ENCODE measurements at places on chromosomes 13 and 19. TPM values are rescaled to one million over a fixed set of nuclear protein-coding genes. Genes with fewer than 3 reads are reported as not detected.
A peak's percentile ranks its signal among the peaks of the same experiment; 100 is the strongest.

GRCh38 chr19:33397536-33398360 is 24.2 kb downstream of the CEBPG start:
- no peak for DNase-seq

DNA sequence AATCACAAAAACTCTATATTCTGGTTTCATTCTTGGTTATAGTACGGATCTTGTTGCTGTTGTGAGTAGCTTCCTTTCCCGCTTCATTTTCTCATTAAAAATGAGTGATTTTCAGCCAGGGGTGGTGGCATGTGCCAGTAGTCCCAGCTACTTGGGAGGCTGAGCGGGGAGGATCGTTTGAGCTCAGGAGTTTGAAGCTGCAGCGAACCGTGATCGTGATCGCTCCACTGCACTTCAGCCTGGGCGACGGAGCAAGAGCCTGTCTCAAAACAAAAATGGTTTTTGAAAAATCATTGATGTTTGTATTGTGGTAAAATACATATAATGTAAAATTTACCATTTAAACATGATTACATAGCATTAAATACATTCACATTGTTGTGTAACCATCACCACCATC is 71.6 kb upstream of the TM9SF2 start:
- no peak for DNase-seq

GRCh38 chr19:46180701-46181387 is 32.8 kb downstream of the IGFL2 start:
- DNase-seq = peak; percentile 86

DNA sequence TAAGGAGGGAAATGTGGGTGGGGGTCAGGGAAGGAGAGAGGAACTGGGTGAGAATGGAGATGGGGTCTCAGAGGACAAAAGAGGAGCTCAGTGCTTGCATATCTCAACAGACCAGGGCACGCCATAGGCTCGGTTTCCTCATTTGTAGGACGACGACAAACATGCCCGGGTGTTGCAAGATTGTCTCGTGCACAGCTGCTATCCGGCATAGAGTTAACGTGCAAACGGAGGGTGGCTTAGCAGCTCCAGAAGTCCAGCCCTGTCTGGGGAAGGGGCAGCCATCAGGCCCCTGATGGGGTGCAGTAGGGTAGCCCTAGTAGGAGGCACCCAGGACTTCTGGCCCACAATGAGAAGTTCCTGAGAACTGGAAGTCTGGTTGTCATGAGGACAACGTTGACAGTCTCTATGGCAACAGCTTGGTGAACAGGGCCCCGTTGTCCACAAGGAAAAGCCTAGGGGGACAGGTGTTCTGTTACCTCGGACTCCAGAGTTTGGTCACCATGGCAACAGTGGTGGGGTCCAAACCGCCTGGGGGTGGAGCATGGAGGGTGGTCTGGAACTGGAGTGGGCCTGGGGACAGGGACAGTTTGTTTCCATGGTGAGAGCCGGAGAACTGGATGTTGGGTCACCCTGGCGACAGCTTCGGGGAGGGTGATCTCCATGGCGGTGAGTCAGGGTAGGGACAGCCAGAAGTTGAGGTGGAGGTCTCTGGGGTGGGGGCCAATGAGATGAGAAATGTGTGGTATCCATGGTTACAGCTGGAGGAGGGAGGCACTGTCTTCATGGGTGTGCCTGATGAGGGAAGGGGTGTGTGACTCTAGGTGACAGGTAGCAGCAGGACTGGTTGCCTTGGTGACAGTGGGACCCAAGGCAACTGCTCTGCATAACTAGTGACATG is 16.8 kb downstream of the TM6SF2 start:
- DNase-seq = no peak

- DNase-seq = peak; percentile 32
Measured at GRCh38 chr13:113083402-113084061, 22.1 kb upstream of the F7 start.

DNA sequence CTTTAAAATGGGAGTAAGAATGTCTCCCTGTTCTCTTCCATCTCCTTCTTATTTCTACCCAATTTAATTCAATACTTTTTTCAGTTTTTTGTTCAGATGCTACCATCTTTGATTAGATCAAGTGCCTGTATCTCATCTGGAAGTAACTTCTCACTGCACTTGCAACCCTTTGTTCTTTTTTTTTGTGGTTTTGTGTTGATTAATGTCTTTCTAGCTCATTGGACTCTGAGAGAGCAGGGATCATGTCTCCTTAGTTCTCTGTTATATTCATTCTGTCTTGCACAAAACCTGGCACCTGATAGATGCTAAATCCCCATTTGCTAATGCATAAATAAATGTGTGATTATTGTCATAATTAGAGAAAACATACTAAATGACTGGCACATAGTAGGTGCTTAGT is 834 bp upstream of the ITGBL1 start:
- DNase-seq = peak; percentile 70

DNA sequence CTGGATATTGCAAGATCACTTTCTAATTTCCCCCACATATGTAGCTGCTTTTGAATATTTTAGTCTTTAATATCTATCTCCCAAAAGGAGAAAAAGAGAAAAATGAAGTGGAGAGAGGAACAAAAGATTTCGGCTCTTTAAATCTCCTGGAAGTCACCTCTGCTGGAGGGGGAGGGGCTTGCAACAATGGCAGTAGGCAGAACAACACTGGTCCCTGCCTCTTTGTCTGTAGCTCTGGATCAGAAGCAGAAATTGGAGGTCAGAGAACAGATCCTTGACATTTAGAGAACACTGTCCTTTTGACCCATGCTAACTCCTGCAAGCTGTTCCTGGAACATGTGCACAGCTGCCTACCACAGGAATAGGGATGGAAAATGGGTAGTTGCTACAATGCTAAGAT is 86.7 kb upstream of the GPR12 start:
- no peak for DNase-seq

NCR1 gene
- total RNA-seq = not detected

FPR1 gene
- not detected for total RNA-seq

C19orf67 gene
- total RNA-seq = not detected

OVOL3 gene
- not detected for total RNA-seq

Measured in fibroblast of lung (primary cell).